BJ (cell line): ENCODE measurements at places on chromosomes 5 and 9.

DNA sequence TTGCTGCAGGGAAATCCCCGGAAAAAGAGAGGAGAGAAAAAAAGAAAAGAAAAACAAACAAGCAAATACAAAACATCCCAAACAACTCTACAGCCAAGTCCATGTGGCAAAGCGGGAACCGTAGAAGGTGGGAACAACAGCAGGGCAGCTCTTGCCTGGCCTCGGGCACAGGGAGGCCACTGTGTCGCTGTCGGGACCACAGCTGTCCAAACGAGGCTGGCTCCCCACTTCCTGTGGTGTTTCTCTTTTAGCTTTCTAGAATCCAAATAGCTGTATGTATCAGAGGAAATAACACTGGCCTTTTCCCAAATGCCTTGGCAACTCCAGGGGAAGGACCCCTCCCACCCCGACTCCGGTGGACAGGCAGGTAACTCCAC lies 41.6 kb upstream of the EQTN start:
- DNase-seq: no peak

- DNase-seq: no peak
These were observed 33.2 kb upstream of the RICTOR start for GRCh38 chr5:39107350-39107749.

DNA sequence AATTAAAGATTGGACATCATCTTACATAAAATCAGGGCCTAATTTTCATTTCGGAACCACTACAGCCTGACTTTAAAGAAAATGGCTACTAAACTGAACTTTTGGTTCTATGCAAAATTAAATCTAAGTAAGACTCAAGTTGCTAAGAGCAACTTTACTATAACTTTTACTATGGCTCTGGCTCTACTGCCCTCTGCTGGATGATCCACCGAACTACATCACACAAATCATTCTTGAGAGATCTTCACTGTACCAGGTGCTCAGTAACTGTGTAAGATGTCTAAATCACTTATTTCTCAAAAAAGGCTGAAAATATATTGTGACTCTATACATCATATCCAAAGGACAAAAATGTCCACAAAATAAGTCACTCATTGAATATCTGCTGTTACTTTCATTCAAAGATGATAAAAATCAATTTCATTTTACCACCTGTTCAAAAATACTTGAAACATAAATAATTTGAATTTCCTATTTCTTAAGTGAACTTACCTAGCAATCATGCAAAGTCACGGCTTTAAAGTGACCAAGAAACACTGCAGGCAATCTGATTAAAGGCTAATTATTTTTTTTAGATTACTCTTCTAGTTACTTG lies 13.5 kb downstream of the MOCS2 start:
- no peak for DNase-seq

DNA sequence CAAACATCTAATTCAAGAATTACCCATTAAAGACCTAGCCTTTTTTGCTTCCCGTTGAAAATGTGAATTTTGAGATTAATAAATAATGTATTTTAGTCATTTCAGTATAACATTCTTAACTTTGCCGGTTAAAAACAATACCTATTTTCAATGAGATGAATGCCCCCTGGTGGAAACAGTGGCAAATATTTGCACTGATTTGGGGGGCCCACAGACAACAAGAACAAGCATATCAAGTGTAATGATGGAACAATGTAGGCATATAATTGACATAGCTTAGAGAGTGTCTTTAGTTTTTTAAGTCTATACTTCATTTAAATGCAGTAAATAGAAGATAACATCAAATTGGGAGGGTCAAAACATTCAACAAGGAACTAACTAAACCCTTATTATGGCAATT lies 111.9 kb downstream of the NTRK2 start:
- DNase-seq: no peak

- no peak for DNase-seq
These were observed 2.6 kb upstream of the DAPK1 start for GRCh38 chr9:87494970-87495471.

GRCh38 chr5:32406650-32407049 lies 37.9 kb downstream of the ZFR start:
- no peak for DNase-seq

DNA sequence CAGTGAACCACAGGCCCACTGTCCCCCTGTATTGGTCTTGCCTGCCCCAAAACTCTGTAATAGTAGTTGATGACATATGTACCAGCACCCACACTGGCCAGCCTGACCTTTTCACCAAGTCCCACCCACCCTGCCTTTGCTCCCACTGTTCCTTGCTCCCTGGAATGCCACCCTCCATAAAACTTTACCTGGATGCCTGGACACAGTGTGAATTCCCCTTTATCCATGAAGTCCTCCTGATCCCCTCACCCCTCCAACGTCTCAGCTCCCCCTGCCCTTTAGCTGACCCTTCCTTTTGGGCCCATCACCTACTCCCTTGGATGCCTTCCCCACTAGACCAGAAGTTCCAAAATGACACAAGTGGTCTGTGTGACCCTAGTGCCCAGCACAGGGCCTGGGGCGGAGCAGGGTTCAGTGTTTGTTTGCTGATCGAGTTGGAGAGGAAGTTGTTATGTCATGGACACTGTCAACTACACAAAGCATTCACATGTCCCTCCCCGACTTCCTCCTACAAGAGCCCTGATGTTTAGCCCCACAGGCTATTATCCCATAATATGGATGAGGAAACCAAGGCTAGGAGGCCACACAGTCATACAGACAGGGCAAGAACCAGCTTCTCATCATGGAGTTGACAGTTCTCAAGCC lies 16.1 kb downstream of the AMBP start:
- no peak for DNase-seq

- DNase-seq: no peak
These were observed 59.6 kb upstream of the IL17B start for GRCh38 chr5:149438711-149439132.

GRCh38 chr9:81798606-81799005 lies 109.3 kb upstream of the TLE1 start:
- no peak for DNase-seq

DNA sequence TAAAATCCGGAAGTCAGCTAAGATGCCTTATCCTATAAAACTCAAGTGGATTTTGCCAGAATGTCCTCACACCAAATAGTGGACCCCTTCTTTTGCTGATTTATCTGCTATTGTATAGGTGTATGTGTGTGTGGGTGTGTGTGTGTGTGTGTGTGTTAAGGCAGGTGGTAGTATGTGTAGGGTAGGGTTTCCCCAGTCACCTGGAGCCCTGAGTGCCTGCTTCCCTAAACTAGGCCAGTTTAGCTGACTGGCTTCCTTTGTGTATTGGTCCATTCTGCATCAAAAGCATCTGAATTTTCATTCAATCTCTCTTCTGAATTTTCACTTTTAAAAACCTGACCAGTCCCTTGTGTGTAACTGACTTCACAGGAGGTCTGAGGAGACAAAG lies 42.2 kb upstream of the LCP2 start:
- no peak for DNase-seq

- no peak for DNase-seq
These were observed 175.3 kb upstream of the TBC1D2 start for GRCh38 chr9:98430535-98431292.

- DNase-seq: no peak
These were observed 467.7 kb upstream of the ACO1 start for GRCh38 chr9:31916591-31917241.

DNA sequence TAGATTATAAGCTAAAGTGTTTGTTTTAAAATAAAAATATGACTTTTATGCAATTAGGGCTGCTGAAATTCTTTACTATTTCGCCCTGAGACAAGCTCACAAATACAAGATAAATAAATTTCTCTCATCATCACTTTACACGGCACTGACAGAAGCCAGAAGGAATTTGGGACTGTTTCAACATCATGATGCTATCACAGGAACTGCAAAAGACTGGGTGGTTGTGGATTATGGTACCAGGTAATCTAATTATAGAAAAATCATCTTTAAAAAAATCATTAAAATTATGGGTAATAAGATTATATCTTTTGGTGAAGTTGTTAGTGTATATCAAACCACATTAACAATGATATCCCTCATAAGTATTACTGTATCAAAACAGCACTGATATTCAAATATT lies 95.0 kb downstream of the MAN2A1 start:
- no peak for DNase-seq

DNA sequence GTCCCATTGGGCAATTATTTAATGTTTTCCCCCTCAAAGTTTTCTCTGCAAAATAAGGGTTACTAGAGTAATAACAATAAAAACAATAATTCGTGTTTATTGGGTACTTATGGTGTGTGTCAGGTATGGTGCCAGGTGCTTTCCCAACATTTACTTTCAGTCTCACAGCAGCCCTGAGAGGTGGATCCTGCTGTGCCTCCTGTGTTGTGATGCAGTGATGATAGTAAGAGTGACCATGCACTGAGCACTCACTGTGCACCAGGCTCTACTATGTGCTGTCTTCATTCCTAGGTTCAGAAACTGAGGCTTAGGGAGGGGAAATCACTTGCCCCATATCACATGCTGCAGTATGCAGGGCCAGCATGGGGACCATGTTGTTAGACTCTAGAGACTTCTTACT lies 15.5 kb downstream of the OTULINL start:
- no peak for DNase-seq

GRCh38 chr5:172943906-172944305 lies 15.3 kb upstream of the RPL26L1 start:
- no peak for DNase-seq

DNA sequence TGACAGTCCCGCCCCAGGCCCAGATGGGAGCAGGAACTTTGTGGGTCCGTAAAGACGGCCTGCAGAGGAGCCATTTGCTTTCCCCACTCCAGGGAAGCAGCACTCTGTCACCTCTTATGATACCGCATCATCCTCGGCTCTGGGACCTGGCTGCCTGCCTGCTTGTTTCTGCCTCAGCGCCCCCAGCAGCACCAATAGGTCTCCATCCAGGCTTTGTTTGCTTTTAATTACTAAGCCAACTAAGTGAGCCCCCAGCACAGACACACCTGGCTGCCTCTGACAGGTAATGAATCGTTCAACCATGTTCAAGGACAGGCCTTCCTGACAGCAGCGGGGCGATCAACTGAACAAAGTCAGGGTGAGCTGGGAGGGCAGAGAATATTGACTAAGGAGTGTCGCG lies 141.4 kb downstream of the C5orf15 start:
- DNase-seq: no peak

GRCh38 chr9:33797837-33798236 lies 2.5 kb downstream of the PRSS3 start:
- DNase-seq: no peak

- DNase-seq: no peak
These were observed 163.2 kb downstream of the CACNA1B start for GRCh38 chr9:138040446-138041430.

DNA sequence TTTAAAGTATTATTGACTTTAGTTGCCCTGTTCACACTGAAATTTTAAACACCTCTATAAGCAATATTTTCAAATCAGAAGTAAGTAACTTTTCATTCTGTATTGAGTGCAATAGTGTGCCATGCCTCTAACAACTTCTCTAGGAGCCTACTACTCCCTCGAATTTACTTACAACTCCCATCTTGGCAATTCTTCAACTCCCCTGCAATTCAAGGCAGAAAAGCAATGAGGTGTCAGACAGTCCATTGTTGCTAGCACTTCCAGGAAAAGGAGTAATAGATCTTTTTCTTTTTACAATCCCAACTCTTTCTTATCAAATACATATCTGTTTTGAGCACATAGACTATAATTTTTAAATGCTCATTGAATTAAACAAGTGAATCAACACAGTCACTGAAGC lies 222.7 kb upstream of the PUM3 start:
- no peak for DNase-seq

DNA sequence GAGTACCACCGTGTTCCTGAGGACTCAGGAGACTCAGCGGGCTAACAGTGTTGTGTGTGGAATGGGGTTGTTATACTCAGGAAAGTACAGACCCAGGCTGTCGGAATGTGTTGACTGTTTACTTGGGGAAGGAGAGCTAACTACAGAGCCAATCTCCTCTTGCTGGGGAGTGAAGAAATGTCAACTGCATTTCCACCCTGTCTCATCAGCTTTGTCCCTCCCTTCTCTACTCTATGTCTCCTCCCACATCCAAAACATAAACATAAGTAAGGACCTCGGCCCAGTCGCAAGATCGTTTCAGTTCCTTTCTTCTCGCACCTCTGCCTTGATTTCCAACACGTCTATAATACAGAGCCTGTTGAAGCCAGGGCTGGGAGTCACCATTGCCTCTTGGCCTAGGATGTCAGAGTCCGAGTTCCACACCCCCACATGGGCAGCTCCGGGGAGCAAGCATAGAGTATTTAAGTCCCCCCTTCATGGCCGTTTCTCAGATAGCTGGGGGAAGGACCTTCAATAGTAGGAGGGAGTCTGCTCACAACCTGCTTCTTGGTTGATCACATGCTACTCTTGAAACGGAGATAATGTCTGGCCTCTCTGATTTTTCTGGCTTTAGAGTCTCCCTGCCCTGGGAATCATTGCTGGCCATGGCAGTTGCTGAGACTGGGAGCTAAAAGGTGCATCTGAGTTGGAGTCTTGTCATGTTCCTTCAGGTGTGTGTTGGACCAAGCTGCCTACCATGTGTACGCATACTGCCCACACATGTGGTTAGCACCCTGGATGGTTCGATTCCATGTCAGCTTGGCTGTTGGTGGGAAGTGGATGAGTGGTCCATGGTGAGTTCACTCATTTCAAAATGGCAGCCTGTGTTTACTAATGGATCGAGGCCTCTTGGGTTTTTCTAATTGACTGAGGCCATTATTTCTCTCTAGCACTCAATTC lies 147.3 kb downstream of the MTX3 start:
- no peak for DNase-seq
